Stimulated activated CD8-positive, alpha-beta memory T cell treated with anti-CD3 and anti-CD28 coated beads, Interleukin-4, amount 100 ng/mL, for 4 hours (primary cell): ENCODE measurements at places on chromosomes 4 and X.

GRCh38 chrX:23631136-23631535 lies 36.2 kb upstream of the PRDX4 start:
- DNase-seq, result no peak

DNA sequence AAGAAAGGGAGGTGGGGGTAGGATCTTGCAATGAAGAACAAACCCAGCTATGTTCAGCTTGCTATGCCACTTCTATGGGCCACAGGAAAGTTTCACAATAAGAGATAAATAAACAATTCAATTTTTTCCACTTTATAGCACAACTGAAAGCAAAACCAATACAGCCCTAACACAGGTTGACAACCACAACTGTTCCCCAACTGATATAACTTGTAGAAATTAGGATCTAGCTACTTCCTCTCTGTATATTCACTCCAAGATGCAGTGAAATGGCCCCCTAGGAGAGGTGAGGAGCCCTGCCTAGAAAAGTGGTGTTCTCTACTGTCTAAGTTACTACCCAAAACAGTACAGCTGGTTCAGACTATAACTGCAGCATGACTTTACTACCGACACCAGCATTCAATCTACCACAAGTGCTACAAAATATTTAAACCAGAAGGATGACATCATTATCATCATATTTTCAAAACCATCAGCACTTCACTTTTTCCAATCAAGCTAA lies 77.0 kb downstream of the FBXW7 start:
- no peak for DNase-seq

DNA sequence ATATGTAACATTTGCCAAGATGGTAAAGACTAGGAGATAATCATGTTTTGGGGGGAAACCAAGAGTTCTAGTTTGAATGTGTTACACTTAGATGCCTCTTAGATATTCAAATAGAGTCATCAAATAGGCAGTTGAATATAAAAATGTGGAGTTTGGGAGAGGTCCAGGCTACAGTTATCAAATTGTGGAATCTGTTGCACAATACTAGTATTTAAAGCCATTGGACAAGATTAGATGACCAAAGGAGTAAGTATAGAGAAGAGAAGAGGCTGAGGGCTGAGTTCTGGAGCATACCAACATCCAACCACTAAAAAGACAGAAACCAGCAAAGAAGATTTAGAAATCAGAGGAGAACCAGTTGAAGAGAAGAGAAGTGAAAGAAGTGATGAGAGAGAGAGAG lies 72.7 kb downstream of the NAA11 start:
- DNase-seq, result no peak

DNA sequence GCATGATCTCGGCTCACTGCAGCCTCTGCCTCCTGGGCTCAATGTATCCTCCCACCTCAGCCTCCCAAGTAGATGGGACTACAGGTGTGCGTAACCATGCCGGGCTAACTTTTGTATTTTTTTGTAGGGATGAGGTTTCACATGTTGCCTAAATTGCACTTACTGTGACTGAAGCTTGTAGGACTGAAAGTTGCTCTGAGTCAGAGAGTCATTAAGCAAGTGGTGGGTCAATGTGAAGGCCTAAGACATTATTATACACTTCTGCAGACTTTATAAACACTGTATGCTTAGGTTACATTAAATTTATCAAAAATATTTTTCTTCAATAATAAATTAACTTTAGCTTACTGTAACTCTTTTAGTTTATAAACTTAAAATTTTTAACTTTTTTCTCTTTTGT lies 170.2 kb downstream of the FAT4 start:
- no peak for DNase-seq

GRCh38 chr4:146795711-146796110 lies 150.0 kb downstream of the TTC29 start:
- DNase-seq, result no peak
